ENCODE measurements at places on chromosomes 4 and X.

DNA sequence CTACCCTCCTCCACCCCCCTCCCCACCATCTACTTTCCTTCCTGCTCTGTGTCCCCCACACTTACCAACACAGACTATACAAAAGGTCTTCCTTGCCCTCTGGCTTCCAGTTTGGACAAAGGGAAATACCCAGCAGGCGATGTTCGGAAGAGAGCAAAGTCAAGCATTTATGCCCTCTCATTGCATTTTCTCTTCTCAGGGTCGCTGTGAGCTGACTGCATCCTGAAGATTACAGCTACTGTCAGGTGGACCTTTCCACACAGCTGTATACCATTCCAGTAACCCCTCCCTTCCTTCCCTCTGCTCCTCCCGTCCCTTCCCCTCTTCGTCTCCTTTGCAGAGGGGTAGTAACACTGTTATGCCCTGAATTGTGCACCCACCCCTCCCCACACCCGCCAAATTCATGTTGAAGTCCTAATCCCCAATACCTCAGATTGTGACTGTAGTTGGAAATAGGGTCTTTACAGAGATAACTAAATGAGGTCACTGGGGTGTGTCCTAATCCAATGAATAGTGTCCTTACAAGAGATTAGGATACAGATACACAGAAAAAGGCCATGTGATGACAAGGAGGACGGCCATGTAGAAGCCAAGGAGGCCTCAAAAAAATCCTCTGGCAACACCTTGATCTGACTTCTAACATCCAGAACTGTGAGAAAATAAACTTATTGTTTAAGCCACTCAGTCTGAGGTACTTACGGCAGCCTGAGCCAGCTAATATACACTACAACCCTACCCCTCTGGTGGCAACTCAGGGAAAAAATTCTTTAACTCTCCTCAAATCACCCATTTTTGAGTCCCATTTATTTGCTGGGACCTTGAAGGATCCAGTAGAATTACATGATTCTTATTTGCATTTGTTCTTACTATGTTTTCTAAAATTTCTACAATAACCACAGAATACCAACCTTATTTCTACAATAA lies 11.7 kb downstream of the MORF4L2 start:
- DNase-seq: no peak

DNA sequence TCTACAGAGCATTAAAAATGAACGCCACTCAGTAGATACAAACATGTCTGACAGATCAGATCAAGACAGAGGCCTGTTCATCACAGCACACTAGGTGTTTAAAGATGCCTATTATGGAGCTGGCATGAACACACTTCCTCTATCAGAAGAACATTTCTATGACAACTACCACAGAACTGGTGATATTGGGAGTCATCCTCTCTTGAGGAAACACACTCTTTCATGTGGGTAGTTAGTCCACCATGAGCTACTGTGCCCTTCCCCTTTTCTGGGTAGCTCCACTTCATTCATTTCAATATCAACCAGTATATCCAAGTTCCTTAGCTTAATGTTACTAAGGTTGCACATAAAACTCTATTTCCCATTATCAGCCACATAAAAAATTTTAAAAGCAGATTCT lies 46.7 kb downstream of the MAOB start:
- DNase-seq: no peak

DNA sequence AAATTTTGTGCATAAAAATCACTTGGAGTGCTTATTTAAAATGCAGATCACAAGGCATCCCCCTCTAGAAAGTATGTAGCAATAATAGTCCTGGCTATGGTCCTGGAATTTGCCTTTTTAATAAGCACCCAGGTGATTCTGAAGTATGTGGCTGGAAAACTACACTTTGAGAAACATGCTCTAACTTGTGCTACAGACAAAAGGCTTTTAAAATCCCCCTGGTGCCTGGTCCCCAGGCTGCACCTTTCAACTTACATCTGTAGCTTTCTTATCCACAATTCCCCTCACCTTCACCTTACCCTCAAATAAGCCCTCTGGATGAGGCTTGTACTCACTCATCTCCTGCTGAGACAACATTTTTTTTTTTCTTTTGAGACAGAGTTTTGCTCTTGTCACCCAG lies 21.1 kb downstream of the ART3 start:
- no peak for DNase-seq

DNA sequence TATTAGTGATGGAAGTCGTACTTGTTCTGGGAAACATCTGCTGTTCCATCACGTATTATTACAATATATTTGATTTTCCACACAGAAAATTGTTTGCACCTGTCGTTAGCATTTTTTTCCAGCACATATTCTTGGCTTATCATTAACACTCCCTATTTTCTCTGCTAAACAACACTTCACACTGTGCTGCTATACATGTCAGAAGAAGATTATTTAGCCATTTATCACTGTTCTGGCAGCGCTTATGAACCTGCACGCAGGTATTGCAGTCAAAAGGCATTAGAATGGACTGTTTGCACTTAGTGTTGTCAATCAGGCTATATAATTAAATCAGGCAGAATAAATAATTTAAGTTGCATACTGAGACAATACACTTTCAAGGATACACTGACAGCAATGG lies 218.6 kb downstream of the CHM start:
- DNase-seq: no peak

GRCh38 chr4:124053872-124054538 lies 657.4 kb downstream of the SPRY1 start:
- no peak for DNase-seq

GRCh38 chrX:153443476-153444332 lies 2.2 kb downstream of the TREX2 start:
- no peak for DNase-seq

DNA sequence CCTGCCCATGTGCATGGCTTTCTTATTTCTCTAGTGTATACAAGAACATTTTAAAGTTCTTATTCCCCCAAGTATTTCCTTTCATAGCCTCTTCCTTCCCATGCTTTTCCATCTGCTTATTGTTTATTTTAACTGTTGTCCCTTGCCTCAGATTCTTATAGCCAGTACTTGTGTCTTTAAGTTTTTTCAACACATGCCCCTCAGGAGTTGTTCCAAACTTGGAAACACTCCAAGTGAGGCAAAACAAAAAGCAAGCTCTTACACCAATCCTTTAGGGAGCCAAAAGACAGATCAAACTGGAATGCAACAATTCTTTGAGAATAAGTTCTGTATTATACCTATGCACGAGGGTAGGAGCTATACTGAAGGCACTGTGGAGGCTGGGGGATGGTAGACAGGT lies 222.0 kb upstream of the STK26 start:
- no peak for DNase-seq

Measured in activated T-helper 1 cell treated with anti-CD3 and anti-CD28 coated beads, Interleukin-2, amount 50 U/mL, for 16 hours (primary cell).